ENCODE measurements at places on chromosomes 1 and 21.
A peak's percentile ranks its signal among the peaks of the same experiment; 100 is the strongest.

GRCh38 chr1:226051365-226051764 is 11.2 kb upstream of the H3-3A start:
- no peak for DNase-seq

- DNase-seq: no peak
These were observed 80.8 kb upstream of the HNRNPU start for GRCh38 chr1:244945109-244945671.

- DNase-seq: peak; percentile 61
These were observed 101.3 kb upstream of the ACTL8 start for GRCh38 chr1:17653728-17654351.

DNA sequence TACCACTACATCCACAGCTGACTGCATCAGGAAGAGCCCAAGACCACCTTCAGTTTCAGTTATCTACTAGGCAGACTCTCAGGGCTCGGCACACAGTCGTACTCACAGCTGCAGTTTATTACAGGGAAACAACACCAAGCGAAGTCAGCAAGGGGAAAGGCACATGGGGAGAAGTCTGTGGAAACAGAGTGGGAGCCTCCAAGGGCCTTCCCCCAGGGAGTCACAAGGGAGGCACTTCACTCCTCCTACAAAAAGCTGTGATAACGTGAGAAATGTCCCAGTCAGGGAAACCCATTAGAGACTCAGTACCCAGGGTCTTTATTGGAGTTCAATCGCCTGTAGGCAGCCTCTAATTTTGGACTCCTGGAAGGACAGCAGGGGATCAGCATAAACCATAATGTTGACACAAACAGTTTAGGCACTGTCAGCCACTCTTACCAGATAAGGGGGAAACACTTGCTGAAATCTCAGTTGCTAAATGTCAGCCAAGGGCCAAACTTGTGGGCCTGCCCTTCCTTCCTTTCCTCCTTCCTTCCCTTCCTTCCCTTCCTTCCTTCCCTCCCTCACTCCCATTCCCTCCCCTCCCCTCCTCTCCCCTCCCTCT is 444.0 kb downstream of the SMYD3 start:
- DNase-seq: no peak

- DNase-seq: no peak
These were observed 638.2 kb downstream of the MRPL39 start for GRCh38 chr21:24969068-24969467.

DNA sequence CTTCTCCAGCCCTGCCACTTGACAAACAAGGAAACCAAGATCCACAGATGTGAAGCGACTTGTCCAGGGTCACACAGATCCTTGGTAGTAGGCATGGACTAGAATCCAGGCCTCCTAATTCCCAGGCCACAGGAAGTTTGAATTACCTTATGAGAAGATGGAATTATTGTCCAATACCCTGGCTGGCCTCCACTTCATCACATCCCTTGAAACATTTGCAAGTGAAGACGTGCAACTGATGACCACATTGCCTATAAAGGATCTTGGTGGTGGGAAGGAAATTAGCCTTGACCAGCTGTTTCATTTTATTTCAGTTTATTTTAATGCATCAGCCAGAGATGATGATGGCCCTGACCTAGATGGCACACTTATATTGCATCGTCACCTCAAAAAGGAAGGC is 165.8 kb upstream of the CAMK1G start:
- DNase-seq: no peak

GRCh38 chr1:167871331-167871730 is 42.6 kb downstream of the ADCY10 start:
- no peak for DNase-seq

- no peak for DNase-seq
These were observed 488.0 kb upstream of the PLXNA2 start for GRCh38 chr1:208731981-208732821.

DNA sequence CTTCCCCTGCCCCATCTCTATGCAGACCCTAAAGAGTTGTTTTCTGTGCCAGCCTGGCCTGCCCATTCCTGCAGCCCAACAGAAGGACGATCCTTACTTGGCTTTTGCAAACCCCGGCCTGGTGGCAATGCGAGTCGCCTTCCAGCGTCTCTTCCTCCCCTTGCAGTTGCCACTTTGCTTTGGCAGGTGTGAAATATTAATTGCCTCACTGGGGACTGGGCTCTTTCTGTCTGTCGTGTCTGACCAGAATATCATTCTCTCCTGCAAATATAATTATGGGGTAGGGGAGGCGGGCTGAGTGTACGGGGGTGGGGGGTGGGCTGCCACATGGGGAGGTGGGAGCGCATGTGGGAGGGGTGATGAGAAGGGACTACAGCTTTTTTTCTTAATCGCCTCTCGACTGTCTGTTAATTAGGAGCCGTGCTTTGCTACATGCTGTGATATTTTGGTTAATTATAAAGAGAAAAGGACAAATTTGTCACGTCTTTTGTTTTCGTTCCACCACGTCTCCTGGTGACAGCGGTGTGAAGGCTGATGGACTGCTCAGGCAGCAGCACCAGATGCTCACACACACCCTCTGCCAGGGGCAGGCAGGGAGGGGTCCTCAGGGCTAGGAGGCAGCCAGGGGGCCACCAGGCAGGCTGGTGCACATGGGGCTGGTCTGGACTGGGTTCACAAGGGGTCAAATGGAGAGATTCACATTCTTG is 80.1 kb upstream of the CD34 start:
- no peak for DNase-seq

GRCh38 chr1:39635205-39635870 is 4.1 kb downstream of the HEYL start:
- DNase-seq: peak; percentile 72

- no peak for DNase-seq
These were observed 1156.5 kb downstream of the NCAM2 start for GRCh38 chr21:22154579-22155274.

GRCh38 chr1:109152196-109152595 is 38.3 kb downstream of the ELAPOR1 start:
- no peak for DNase-seq

DNA sequence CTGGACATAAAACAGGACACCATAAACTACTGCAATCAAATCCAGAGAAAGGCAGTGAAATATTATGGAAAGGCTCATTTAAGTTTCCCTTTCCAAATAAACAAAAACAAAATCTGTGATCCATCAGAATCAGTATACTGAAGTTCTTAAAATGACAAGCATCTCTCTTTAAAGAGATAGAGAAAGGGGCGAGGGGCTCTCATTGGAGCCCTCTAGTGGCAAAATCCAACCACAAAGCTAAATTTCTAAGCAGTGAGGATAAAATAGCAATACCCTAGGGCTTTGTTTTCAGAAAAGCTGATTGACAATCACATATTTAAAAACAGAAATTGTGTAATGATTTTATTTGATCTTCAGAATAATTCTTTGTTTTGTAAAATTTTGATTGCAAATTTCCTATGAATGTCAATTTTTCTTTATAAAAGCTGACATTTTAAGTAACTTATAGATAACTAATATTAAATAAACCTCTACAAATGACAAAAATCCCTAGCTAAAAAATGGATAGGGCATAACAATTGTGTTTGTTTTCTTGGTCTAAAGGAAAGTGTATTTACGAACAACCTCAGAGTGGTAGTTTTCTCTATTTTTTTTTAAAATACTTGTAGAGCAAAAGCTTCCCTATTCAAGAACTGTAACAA is 138.2 kb downstream of the COL24A1 start:
- DNase-seq: no peak

GRCh38 chr1:92346866-92347640 is 48.2 kb downstream of the RPAP2 start:
- DNase-seq: no peak

DNA sequence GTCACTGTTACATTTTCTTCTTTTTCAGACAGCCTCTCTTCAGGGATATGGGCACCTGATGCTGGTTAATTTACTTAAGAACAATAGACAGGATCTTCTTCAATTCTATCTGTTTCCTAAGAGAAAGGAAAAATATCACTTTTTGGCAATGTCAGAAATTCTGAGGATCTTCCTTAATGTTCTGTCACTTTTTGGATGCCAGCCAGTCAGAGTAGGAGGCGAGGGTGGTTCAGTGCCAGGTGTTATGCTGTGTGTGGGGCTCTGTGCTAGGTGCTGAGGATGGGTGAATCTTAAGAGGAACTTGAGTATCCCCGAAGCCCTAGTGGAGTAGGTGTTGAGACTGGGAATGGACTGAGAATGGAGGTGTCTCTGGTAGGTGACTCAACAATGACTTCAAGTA is 133.5 kb downstream of the UCK2 start:
- DNase-seq: no peak

DNA sequence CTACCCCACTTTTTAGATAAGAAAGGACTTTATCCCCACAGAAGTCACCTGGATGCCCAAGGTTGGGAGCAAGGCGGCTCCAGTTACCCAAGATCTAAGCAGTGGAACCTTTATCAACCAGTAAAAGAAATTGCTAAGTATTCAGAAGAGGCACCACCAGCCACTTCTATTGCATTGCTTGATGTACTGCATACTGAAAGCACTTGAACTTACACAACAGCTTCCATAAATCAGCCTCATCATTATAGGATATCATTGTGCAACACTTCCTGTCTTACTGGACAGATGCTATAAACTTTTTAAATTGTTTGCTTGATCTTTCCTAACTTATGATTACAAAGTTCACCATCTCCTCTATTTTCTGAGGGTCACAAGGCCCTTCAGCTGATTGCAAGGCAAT is 642.7 kb upstream of the CXADR start:
- no peak for DNase-seq

- DNase-seq: no peak
These were observed 106.4 kb downstream of the TGFBR3 start for GRCh38 chr1:91779548-91780021.

DNA sequence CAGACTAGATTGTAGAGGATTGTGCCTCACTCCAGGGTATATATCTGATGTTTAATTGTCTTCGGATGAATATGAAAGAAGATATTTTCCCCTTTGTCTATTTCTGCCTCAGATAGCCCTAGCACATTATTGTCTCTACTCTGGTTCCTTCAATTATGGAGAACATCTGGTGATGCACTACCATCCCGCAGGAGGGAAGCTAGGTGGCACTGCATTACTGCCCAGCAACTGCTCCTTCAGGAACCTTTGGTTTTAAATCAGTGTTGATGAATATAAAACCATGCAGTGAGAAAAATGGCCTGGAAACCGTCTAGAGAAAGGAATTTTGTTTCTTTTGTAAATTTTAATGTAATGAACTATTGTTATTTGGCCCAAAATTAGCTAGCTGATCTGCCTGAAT is 68.5 kb downstream of the GPR88 start:
- peak; percentile 47 for DNase-seq

DNA sequence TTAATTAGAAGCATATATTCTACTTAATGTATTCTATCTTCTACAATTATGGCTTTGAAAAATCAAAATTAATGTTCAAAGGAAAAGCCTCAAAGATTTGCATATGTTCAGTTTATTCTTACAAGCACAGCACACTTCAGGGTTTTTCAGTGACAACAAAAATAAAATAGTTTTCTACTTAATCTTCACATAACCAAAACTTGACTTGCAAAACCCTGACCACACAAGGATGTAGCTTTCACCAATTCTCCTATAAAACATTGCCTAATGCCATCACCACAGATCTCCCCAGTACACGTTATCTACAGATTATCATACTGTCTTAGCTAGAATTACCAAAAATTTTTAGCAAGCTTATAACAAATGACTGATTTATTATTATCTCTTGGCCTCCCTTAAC is 23.3 kb downstream of the LPAR3 start:
- DNase-seq: no peak

- DNase-seq: peak; percentile 63
These were observed 20.1 kb upstream of the S100A10 start for GRCh38 chr1:152013664-152014237.

DNA sequence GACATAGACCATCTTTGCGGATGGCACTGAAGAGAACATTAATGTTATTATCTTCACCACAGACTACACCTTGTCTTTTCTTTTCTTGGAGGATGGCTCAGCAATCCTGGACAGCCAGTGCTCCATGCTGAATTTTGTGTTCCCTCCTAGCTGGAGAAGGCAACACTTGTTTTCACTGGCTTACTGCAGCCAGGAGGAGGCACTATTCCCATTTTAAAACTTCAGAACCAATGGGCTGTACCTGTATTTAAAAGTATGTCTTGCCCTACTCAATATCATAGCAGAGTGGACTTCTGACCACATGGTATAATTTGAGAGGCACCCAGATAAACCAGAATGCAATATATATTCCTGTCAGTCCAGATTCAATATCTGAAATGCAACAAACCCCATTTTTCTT is 53.3 kb upstream of the POGK start:
- no peak for DNase-seq

DNA sequence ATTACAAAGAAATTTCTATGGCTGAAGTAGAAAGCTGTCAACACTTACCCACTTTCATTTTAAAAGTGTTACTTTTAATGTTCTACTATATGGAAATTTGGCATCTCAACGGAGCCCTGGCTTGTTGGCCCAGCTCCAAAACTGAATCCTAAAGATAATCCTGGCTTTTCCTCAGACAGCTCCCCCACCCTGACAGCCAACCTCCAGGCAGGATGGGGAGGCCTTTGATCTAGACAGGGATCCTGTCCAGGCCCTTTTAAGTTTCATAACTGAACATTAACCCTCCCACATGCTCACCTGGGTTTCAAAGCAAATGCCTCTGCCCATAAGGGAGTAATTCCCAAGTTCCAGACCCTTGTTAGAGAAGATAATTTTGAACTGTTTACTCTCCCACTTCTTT is 99.3 kb upstream of the RALGPS2 start:
- DNase-seq: no peak

All from Right ventricle myocardium superior (tissue), 1 donor.